Activated CD8-positive, alpha-beta memory T cell treated with anti-CD3 and anti-CD28 coated beads, Interleukin-2, amount 50 U/mL, for 4 hours (primary cell): ENCODE measurements at places on chromosomes 5 and 9.

DNA sequence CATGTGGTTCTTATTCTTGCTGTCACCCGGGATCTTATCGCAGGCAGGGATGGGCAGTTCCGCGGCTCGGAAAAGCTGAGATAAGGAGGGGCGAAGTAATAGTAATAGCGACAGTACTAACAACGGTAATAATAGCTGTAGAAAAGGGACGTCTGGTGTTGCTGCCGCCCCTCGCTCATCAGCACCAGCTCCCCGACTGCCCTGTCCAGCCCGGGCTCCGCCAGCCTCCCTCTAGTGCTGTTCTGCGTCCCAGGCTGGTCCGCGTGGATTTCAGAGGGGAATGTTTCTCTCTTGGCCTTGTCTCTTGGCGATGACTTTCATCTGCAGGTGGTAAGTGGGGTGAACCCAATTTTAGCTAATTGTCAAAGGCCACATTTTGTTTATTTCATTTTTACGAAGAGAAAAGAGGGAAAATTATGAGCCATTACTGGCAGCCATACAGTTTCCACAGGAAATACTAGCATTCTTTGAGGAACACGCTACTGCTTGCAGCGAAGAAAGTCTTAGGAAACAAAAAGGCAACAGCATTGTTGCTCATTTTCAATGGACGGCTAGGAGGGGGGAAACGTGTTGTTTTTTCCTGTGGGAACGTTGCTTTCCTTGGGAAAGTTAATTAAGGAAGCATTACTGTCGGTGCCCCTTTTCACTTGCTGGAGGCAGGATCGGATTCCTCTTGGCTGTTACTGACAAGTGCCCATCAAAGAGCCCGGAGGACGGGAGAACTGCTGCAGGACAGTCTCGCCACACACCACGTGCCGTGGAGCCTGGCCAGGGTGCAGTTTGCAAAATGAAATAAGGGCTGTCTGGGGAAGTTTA is 762 bp downstream of the SNCAIP start:
- no peak for DNase-seq

GRCh38 chr9:92650839-92651621 is 18.9 kb downstream of the IPPK start:
- peak; percentile 11 for DNase-seq

GRCh38 chr5:36723912-36724311 is 117.5 kb downstream of the SLC1A3 start:
- no peak for DNase-seq

DNA sequence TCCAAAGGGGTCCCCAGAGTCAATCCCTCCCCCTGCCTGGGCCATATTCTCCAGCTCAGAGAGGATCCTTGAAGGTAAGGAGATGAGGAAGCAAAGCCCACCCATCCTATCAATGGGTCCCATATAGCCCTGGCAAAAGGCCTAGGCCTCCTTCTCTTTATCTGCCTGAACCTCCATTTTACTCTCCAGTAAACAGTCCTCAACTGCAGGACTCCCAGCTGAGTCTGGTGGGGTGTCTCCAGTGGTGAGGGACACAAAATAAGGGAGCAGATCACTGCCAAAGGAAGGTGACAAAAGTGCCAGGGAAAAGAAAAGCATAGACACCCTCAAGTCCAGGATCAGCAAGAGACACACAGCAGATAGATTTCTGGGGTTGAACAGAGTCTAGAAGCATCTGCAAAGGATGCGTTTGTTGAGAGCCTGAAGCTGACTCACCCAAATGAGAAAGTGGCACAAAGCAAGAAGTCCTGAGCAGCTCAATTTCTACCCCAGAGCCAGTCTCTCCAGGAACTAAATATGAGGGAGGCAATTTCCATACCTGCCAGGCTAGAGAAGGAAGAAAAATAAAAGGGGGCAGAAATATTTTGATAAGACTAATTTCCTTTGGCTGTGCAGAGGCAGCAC is 2.7 kb upstream of the EBF1 start:
- no peak for DNase-seq

GRCh38 chr5:137142764-137143605 is 356.1 kb downstream of the SPOCK1 start:
- DNase-seq, result no peak

DNA sequence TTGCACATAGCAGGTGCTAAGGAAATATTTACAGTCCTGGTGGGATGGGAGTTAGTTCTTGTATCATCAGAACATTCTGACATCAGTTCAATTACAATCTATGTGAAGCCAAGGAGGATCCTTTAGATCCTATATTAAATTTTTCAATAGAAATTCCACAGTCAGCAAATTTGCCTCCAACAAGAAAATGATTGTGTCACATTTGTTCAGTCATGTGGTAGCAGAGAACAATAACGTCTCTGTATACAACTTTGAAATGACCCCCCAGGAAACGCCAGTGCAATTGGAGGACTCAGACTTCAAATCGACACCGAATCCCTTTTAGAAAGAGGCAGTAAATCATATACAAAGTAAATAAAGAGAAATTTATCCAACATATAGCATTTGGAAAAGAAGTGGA is 392.1 kb downstream of the DTWD2 start:
- no peak for DNase-seq

- no peak for DNase-seq
Measured at GRCh38 chr5:108251350-108251749, 130.5 kb downstream of the FBXL17 start.

- no peak for DNase-seq
Measured at GRCh38 chr5:127840809-127841208, 137.6 kb downstream of the CCDC192 start.

- DNase-seq, result no peak
Measured at GRCh38 chr9:114031037-114031630, 47.0 kb downstream of the AMBP start.

- no peak for DNase-seq
Measured at GRCh38 chr5:148469501-148469935, 85.8 kb downstream of the FBXO38 start.

DNA sequence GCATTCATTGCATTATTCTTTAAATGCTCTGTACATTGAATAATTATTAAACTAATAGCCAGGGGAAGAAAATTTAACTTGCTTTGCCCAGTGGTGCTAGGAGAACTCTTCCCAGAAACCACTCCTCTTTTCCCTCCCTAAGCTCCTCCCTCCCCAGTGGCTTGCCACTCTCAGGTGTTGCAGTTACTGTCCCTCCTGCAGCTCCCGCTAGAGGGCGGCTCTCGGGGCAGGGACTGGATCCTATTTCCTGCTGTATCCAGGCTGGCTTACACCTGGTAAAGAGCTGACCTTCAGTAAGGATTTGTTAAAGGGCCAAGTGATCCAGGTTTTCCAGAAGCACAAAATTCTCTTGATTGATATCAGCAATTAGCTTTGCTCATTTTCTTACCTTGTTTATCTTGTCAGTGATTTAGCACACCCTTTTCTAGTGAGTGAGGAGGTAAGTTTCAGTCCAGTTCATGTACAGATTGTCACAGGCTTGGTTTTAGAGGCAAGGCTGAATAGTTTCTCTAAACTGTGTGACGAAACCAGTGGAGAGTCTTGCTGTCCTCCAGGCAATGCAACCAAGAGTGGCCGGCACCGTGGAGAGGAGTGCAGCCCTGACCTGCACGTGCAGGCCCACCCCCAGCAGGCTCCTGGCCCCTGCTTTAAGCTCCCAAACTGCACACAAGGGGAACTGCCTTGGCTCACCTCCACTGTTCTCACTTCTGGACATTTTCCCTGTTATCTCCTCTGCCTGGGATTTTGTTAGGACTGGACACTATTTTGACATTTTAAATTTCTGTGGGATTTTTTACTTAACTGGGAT is 423.8 kb downstream of the SPOCK1 start:
- no peak for DNase-seq

- DNase-seq, result no peak
Measured at GRCh38 chr9:116549786-116550660, 137.1 kb upstream of the TRIM32 start.

GRCh38 chr9:72526901-72527800 is 5.7 kb downstream of the TMC1 start:
- DNase-seq, result peak; percentile 73

DNA sequence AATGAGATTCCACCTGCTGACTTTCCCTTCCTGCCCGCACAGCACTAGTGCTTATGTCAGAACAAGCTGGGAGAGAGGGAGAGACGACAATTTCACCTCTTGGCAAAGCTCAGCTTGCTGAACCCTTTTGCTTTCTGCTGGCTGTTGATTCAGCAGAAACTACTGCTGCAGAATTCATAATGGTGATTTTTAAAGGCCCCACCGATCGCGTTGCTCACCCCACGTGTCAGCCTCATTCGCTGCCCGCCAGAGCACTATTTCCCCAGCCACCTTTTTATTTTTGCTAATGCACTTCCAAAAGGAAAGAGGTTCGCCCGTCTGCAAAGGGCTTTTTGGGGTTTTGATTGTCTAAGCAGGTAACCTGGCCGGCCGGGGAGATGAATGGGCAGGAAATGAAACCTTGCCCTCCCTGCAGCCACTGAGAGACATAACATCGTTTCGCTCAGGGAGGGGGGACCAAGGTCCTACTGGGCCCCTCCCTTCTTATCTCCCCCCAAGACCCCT is 1.3 kb downstream of the PPP2R2B start:
- DNase-seq, result peak; percentile 13

DNA sequence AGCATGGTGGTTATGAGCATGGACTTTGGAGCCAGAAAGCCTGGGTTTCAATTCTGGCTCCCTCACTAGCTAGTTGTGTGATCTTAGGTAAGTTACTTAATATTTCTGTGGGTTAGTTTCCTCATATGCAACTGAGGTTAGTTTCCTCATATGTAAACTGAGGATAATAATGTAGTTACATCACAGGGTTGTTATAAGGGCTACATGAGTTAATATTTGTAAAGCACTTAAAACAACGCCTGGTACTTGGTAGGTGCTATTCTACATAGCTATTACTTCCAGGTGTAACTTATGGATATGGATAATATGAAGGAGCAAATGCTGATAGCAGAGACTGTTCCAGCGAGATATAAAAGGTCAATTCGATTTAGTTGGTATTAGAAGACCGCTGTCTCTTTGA is 69.4 kb upstream of the POU5F2 start:
- no peak for DNase-seq

DNA sequence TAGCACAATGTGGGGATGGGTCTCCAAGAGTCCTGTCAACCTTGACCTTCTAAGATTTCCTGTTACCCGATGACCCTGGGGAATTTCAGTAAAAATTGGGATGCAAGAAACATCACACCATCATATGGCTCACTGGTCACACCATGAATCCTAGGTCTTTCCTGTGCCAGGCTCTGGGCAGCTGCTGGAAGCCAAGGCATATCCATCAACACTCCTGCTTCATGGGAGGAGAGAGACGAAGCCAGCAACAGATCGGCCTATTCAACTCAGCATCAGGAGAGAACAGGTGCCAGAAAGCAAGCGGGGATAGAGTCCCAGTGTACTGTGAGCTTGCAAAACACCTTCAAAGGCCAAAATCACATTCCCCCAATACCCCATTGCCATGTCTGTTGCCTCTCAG is 6.5 kb upstream of the NEK6 start:
- DNase-seq, result no peak

- no peak for DNase-seq
Measured at GRCh38 chr5:109143031-109143430, 266.7 kb downstream of the PJA2 start.

DNA sequence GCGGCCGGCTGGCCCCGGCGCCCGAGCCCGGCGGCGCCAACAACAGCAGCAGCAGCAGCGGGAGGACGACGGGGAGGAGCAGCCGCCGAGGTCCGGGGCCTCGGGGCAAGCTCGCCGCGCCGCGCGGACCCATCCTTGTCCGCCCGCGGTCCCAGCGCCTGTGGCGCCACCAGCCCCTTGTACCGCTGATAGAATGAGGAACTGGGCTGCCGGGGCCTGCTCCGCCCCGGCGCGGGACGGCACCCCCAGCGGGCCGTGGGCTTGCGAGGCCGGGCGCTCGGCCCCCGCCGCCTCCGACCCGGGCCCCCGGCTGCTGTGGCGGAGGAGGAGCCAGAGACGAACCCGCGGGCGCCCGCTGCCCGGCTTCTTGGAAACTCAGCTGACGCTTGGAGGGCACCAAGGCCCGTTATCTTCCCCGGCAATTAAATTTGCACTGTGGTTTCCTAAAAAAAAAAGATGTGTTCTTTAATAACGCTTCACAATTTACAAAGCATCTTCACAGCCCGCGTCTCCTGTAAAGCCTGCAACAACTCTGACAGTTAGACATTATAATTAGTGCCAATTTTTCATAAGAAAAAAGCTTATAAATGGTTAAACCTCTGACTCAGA is at the start of gene ARSB:
Gene ARSB (minus strand): TSS at position 195 of the 609 bp plus-strand sequence. CDS start 62 bp downstream, at position 133.
- peak; percentile 55 for DNase-seq

GRCh38 chr9:15295761-15296405 is 11.1 kb downstream of the TTC39B start:
- DNase-seq, result no peak

- DNase-seq, result no peak
Measured at GRCh38 chr5:122362361-122362760, 50.3 kb downstream of the SNCAIP start.

DNA sequence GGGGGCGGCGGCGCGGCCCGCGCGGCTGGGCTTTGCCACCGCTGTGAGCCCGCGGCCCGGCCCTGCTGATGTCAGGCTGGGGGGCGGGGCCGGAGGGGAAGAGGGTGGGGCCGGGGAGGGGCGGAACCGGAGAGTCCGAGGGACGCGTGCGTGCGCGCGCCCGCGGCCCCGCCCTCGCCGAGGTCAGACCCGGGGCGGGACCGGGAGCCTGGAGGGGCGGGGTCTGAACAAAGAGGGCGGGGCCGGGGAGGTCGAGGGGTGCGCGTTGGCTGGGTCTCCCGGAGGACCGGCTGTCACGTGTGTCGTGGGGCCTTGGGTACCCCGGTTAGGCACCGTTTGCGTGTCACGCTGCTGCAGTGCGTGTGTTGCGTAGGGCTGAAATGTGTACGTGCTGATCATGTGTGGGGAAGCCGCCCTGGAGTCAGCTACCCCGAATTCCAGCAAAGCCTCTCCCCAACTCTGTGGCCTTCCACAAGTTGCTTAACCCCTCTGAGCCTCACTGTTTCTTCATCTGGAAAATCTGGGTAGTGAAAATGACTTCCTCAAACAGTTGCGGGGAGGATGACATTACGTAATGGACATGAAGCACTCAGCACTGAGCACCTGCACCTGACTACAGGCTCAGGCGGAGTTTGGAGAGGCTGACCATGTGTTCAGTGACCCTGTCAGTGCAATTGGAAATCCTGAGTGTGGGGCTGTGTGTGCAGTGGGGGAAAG is at the start of gene RALGDS:
Gene RALGDS (minus strand): TSS at position 43 of the 717 bp plus-strand sequence. CDS start 86 bp downstream, outside the sequence.
- peak; percentile 91 for DNase-seq
